ENCODE measurements at places on chromosomes 3 and 15.

GRCh38 chr3:45687828-45688193 lies 1.4 kb upstream of the SACM1L start:
- DNase-seq, result no peak

DNA sequence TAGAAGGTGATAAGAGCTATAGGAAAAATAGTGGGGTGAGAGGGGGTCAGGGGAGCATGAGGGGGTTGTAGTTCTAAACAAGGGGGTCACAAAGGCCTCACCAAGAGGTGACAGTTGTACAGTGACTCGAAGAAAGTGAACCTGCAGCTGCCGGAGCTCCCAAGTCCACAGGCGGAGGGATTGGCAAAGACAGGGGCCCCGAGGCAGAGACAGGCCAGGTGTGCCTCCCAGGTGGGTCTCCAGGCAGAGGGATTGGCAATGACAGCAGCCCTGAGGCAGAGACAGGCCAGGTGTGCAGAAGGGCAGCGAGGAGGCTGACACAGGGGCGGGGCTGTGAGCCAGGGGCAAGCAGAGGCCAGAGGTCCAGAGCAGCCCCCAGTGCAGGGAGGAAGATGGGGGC lies 63.7 kb downstream of the DNAJB8 start:
- DNase-seq, result no peak

GRCh38 chr15:63157891-63158431 lies 684 bp upstream of the RPS27L start:
- peak; percentile 65 for DNase-seq

- DNase-seq, result no peak
Measured at GRCh38 chr3:192863091-192863420, 54.6 kb downstream of the MB21D2 start.

DNA sequence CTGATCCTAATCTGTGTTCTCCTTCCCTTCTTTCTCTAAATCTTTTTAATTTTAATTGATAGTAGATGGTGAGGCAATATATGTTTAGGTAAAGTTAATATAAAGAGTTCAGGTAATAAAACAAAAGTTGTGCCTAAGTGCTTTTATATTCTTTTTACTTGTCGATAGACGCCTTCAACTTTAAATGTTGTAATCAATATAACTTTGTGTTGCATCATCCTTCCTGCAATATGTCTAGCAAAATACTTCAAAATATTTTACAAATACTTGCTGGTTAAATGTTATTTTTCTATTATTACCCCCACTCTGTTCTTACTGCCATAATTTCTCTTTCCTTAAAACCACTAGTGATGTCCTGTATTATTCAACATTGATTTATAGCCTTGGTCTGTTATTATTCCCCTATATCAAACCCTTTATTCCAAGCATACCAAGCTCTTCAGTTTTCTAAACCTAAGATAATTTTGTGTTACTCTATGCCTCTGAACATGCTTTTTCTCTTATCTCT lies 92.4 kb downstream of the NAALADL2 start:
- no peak for DNase-seq
